Coronary artery (tissue), 2 donors: ENCODE measurements at places on chromosomes 5 and 9.

DNA sequence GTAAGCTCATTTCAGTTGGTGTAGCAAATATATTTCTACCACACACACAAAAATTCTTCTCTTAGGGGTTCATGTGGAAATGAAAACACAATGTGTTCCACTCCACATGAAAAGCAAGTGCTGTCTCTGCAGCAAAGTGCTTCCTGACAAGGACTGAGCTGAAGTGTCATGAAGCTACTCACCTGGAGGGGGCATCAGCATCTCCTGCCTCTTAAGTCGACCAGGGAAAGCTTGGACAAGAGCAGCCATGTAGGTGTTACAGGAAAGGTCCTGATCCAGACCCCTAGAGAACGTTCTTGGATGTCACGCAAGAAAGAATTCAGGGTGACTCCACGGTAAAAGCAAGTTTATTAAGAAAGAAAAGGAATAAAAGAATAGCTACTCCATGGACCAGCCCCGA lies 62.8 kb downstream of the SV2C start:
- DNase-seq: no peak

DNA sequence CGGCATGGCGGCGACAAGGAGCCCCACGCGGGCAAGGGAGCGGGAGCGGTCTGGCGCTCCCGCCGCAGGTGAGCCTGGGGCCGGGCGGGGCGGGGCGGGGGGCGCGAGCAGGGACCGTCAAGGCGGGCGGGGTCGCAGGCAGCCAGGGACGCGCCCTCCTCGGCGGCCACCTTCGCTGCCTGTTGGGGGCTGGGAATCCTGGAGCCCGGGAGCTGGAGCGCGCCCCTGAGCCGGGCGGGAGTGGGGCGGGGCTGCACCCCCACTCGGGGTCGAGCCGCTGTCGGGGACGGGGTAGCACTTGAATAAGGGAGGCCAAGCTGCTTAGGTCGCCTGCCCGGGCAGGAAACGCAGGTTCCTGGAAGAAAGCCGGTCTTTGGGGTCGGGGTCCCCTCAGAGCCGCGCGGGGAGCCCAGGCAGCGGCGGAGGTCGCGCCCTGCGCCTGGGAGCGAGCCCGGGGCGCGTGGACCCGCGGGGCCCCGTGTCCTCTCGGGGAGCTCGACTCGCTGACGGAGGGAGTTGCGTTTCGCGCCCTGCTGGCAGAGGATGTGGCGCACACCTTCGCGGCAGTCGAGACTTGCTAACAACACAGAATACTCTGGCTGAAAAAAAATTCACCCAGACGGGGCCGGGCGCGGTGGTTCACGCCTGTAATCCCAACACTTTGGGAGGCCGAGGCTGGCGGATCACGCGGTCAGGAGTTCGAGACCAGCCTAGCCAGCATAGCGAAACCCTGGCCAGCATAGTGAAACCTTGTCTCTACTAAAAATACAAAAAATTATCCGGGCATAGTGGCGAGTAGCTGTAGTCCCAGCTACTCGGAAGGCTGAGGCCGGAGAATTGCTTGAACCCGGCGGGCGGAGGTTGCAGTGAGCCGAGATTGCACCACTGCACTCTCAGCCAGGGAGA lies 552 bp downstream of the OTULINL start:
- no peak for DNase-seq

GRCh38 chr9:31314241-31314640 lies 1070.2 kb upstream of the ACO1 start:
- no peak for DNase-seq

DNA sequence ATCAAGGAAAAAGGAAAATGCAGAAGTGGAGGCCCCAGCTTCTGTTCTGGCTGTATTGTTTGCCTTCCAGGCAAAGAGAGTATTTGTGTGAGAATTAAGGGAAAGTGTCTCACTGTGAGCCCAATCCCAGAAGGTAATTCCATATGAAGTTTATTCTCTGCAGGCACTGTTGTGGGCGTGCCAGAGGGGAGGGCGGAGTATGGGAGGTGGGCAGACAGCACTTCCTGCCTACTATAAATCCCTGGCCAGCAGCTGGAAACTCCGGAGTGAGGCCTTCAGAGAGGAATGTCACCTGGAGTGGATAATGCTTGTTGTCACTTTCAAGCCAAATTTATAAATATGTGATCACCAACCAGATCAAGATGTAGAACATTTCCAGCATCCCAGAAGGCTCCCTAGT lies 209.5 kb downstream of the ARHGAP26 start:
- no peak for DNase-seq

DNA sequence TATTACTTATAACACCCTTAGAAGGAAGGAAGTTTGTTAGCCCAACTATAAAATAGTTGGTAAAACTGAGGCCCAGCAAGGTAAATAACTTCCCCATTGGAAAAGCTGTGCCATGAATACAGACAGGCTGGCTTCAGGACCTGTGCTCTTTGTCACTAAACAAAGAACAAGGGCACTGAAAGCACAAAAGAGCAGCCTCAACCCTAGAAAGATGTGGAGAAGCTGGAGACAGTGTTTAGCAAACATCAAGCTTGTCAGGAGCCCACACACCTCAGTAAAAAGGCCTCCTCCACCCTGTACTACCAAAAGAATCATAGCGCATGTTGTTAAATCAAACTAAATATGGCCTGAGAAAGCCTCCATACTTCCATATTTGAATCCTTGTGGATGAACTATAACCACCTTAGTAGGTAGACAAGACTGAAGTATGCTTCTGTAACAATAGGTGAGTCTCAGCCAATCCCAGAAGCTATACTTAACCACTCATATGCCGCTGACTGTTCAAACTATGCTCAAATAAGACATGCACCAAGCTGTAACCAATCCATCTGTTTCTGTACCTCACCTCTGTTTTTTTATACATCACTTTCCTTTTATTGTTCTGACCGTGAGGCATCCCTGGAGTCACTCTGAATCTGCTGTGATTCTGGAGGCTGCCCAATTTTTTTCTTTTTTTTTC lies 18.4 kb upstream of the SCGB3A2 start:
- DNase-seq: no peak

DNA sequence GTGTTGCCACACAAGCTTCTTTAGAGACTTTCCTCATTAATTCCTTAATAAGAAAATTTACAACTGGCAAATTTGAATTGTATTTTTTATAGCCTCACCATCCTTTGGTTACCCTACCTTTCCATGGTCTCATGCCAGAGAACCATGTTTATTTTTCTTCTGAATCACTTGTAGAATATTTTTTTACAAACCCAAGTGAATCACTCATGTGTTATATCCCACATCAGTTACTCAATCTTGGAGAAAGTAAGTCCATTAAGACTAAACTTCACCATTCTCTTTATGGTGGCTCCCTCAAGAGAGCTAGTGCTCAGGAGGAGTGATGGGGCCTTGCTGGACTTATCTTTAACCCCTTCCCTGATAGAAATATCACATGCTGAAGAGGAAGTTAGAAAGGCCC lies 128.9 kb downstream of the SUSD1 start:
- no peak for DNase-seq

DNA sequence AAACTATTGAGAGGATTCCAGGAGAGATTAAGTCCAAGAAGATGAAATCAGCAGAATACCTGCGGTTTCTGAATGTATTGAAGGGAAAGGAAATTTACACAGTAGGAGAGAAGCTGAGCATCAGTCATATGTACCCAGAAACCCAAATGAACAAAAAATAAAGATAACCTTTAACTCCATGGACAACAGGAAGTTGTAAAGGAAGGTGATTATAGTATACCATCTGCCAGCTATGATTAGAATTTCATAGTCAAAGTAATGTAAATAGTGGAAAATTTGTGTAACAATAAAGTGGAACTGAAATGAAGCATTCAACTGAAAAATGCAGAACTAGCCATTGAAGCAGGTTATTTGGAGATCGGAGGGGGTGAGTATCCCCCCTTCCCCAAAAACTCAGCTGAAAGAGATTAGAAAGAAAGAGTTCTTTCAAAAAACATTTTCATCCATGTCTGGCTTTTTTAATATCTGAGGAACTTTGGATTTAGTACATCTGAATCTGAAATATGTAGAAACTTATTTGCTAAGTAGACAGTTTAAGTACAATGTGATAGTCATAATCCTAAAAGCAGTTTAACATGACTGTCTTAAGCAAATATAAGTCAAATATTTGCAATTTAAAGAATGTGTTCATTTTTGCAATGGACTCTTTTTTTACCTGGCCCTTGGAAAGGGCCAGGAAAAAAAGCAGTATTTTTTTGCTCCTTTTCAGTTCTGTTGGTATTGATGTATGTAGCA lies 58.4 kb downstream of the APC start:
- no peak for DNase-seq

GRCh38 chr9:98706651-98707165 lies 2.0 kb downstream of the GABBR2 start:
- no peak for DNase-seq

DNA sequence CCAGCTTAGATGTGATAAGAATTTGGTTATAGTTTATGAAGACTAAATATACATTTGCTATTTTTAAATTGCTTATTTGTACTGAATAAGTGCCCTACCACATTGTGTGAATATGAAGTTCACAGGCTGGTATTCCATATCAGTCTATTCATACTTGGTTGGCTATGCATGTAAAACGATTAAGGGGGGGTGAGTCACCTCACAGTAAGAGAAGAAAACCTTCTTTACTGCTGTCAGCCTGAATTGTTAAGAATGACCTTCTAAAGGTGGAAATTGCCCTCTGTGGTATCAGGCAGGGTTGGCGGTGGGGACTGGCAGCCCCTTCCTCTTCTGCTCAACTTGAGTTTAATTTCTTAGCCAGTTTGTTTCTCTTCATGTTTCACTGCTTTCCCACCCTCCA lies 127.0 kb upstream of the RPS23 start:
- DNase-seq: no peak

DNA sequence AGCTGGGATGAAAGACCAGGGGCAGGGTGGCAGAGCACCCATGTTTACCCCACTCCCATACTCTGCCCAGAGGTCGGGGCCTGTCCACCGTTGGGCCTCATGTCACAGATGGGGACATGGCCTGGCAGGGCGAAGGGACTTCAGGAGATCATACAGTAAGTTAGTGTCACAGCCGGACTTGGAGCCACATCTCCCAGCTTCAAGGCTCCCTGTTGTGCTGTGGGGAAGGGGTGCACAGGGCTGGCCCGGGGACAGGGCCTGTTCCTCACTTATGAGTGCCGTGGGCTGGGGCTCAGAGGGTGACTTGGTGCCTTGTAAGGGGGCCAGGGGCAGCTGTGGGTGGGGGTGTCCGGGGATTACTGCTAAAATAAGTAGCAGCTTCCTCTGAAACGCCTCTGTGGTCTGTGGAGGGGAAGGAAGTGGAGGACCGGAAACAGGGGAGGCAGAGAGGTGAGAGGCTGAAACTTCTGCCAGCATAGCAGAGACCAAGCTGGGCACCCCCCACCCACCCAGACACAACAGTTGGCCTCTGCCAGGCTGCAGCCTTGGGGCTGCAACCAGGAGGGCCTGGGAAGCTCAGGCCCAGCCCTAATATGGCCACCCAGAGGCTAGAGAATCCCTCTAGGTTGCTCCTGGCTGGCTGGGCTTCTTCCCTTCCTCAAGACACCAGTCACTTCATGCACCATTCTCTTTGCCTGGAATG lies 41.1 kb upstream of the NEK6 start:
- DNase-seq: peak; percentile 71

GRCh38 chr5:135759149-135759784 lies 75.2 kb upstream of the SLC25A48 start:
- no peak for DNase-seq

GRCh38 chr9:87327575-87328125 lies 170.0 kb upstream of the DAPK1 start:
- no peak for DNase-seq

- DNase-seq: no peak
Observed at GRCh38 chr5:150675069-150675468, 14.0 kb downstream of the MYOZ3 start.

DNA sequence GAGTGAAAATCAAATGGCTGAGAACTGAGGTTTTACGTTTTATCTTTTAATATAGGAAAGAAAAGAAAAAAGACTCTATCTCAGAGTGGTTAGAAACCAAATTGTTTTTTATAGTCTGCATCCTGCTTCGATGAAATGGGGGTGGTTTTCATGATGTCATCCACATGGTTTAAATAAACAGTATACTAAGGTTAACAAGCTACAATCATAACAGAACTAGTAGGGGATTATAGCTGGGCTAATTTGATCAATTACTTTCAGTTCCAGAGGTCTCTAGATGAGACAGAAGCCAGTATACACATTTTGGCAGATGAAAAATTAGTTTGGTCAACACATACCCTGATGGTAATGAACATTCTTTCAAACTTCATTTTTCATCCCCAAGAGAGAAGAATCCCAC lies 106.3 kb upstream of the SNX2 start:
- DNase-seq: no peak

- no peak for DNase-seq
Observed at GRCh38 chr9:19511694-19512093, 102.9 kb downstream of the ACER2 start.

DNA sequence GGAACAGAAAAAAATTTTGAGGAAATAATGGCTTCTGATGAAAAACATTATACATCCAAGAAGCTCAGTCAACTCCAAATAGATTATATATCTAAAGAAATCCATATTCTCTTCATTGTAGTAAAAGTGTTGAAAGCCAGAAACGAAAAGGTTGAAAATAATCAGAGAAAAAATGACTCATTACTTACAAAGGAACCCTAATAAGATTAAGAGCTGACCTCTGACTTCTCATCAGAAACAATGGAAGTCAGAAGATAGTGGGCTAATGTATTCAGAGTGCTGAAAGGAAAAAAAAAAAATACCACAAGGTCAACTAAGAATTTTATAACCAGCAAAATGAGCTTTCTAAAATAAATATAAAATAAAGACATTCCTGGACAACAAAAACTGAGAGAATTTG lies 60.0 kb downstream of the HSD17B4 start:
- no peak for DNase-seq

- no peak for DNase-seq
Observed at GRCh38 chr9:89723469-89724100, 118.8 kb downstream of the GADD45G start.

DNA sequence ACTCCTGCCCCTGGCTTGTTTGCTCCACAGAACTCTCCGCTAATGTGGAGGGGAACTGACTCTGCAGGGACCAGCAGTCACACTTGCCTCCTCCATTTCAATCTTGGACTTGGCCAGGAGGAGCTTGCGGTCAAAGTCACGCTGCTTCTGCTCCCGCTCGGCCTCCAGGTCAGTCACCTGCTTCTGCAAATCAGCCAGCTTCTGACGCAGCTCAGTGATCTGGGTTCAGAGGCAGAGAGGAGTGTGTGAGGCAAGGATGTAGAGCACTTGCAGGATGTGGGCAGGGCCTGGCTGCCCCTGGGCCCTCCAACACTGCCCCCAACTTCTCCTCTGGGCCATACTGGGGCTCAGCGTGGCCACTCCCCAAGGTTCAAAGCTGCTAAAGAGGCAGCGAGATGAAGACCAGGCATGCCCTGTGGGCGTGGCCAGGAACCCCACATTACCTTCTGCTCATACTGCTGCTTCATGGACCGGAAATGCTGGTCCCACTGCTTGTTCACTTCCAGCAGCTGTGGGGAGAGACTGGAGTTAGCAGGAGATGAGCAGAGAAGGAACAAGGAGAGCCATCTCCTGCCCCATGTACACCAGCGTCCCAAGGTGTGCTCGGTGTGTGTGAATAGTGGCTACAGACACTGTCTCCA lies 22.2 kb downstream of the GPX3 start:
- DNase-seq: no peak

DNA sequence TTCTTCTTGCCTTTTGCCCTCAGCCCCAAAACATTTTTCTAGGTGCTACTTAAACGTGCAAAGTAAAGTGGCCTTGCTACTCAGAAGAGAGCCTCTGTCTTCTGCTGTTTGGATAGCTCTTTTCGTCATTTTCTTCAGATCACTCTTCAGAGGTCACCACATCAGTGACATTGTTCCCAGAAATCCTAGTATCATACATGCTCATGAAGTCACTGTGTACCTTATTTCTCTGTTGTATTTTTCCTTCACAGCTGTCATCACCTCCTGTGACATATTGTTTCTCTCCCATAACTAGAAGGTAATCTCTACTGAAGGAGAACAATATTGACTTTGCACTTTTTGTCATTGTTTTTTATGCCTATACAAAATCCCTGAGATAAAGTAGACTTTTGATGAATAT lies 237.0 kb upstream of the CDH18 start:
- no peak for DNase-seq
